ENCODE measurements at places on chromosomes 12 and 14.

GRCh38 chr14:71049435-71050133 lies 142.3 kb downstream of the PCNX1 start:
- DNase-seq: no peak
- H3K27me3 ChIP-seq: no peaks in the 10 kb centered on the region
- H3K27ac ChIP-seq: no peak overlapping the region
- peaks cover 94% of the 10 kb centered on the region for H3K36me3 ChIP-seq
- no peaks in the 10 kb centered on the region for H3K4me1 ChIP-seq

GRCh38 chr14:72818998-72819397 lies 74.9 kb downstream of the DPF3 start:
- no peaks in the 10 kb centered on the region for H3K27me3 ChIP-seq
- H3K4me1 ChIP-seq: no peaks in the 10 kb centered on the region
- no peak for DNase-seq
- H3K36me3 ChIP-seq: no peaks in the 10 kb centered on the region
- H3K4me3 ChIP-seq: no peak overlapping the region

GRCh38 chr12:132600048-132601032 lies 10.0 kb downstream of the LRCOL1 start:
- H3K27ac ChIP-seq: no peak overlapping the region
- peak overlapping the region; percentile 26 for H3K4me3 ChIP-seq
- no peaks in the 10 kb centered on the region for H3K36me3 ChIP-seq
- no peaks in the 10 kb centered on the region for H3K4me1 ChIP-seq

DNA sequence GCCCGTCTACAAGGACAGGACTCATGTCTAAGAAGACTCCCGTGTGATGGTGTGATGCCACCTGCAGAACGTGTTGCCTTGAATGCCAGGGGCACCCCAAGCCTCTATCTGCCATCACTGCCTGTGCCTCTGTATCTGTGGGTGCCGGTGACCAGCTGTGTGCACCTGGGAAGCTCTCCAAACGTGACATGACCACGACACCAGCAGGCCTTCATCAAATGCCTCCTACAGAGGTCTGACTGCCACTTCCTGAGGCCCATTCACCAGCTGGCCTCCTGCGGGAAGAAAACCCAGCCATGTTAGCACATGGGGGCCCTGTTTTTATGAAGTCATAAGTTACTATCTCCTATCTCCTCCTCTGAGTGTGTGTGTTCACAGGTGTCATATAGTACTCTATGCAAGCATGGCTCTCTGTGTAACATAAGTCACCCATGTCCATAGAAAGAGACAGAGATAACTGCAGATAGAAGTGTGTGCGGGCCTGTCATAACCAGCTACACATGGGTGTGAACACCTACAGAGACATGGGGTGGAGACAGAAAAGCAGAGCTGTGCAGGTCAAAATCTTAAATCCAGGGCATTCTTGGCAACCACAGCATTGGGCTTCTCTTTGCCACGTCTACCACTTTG lies 18.3 kb upstream of the SERPINA4 start:
- peaks cover 3% of the 10 kb centered on the region for H3K4me1 ChIP-seq
- no peak overlapping the region for H3K27ac ChIP-seq
- DNase-seq: no peak
- H3K4me3 ChIP-seq: no peak overlapping the region
- H3K27me3 ChIP-seq: no peaks in the 10 kb centered on the region

DNA sequence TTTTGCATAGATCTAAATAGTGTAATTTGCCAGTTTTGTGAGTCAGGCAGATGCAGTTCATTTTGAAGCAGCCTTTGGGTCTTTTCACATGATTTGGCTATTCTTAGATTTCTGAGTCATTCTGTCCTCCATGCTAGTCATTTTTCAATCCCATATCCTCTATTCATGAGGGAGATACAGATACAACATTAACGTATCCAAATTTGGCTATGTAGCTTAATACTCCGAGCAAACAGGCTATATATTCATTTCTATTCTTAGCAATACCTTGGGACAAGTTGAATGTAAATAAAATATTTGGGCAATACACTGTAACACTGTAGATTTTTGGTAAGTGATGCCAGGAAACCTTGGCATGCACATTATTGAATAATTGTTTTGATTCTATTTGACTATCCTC lies 270.7 kb upstream of the PDE3A start:
- no peaks in the 10 kb centered on the region for H3K36me3 ChIP-seq
- no peaks in the 10 kb centered on the region for H3K27me3 ChIP-seq
- DNase-seq: no peak

DNA sequence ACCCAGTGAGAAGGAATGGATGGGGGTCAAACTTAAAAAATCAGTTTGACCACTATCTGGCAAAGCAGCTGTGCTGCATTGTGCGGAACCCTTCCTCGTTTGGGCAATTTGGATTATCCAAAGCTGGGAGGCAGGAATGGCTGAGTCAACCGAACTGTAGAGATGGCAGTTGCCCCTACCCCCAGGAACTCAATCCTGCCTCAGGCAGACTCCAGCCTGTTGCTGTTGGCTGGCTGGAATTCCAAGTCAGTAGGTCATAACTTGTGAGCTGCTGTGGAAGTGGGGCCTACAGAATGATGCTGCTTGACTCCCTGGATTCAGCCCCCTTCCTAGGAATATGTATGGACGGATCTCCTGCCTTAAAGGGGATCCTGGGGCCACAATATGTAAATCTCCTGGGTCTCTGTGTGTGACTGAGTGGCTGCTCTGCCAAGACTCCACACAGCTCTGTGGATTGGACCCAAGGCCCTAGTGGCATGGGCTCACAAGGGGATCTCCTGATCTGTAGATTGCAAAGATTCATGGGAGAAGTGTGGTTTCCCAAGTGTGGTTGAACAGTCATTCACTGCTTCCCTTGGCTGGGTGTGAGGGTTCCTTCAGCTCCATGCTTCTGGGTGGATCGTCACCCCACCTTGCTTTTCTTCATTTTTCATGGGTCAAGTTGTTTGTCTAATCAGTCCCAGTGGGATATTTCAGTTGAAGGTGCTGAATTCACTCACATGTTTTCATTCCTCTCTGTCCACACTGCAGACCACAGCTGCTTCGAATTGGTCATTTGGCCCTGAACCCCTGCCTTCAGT lies 19.2 kb downstream of the LUM start:
- H3K27me3 ChIP-seq: no peaks in the 10 kb centered on the region
- no peaks in the 10 kb centered on the region for H3K36me3 ChIP-seq
- H3K27ac ChIP-seq: no peak overlapping the region
- no peak overlapping the region for H3K4me3 ChIP-seq

- no peaks in the 10 kb centered on the region for H3K4me1 ChIP-seq
- DNase-seq: no peak
- H3K36me3 ChIP-seq: no peaks in the 10 kb centered on the region
- no peaks in the 10 kb centered on the region for H3K27me3 ChIP-seq
- H3K27ac ChIP-seq: no peak overlapping the region
These were observed 337.5 kb downstream of the CCDC91 start for GRCh38 chr12:28527631-28528249.

DNA sequence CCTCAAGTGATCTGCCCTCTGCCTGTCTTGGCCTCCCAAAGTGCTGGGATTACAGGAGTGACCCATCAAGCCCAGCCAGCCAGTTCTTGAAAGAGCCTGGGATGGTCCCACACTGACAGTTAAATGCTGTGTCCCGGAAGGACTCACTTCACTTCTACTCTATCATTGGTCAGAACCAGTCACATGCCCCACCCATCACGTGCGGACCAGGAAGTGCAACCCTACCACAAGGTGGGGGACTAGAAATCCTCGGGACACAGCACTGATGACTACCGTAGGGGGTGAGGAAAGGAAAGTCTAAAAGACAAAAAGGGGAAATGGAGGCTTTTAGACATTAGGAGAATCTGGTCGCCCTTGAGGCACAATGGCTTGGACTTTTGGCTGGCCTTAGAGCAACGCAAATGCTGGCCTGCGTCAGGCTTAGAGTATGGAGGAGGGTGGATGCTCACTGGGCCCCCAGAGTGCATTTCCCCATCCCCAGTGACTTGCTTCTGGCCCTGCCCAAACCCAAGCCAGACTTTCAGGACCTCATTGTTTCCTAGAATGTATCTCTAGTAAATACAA lies 207.7 kb downstream of the TTC8 start:
- no peaks in the 10 kb centered on the region for H3K36me3 ChIP-seq
- no peaks in the 10 kb centered on the region for H3K27me3 ChIP-seq
- H3K4me1 ChIP-seq: no peaks in the 10 kb centered on the region

- no peaks in the 10 kb centered on the region for H3K36me3 ChIP-seq
- H3K27me3 ChIP-seq: no peaks in the 10 kb centered on the region
- DNase-seq: no peak
- H3K27ac ChIP-seq: no peak overlapping the region
- no peaks in the 10 kb centered on the region for H3K4me1 ChIP-seq
- H3K4me3 ChIP-seq: no peak overlapping the region
These were observed 6.4 kb upstream of the GPR68 start for GRCh38 chr14:91250912-91251311.

- no peak overlapping the region for H3K27ac ChIP-seq
- no peaks in the 10 kb centered on the region for H3K27me3 ChIP-seq
- no peaks in the 10 kb centered on the region for H3K36me3 ChIP-seq
- no peak overlapping the region for H3K4me3 ChIP-seq
- H3K4me1 ChIP-seq: peaks cover 23% of the 10 kb centered on the region
These were observed 466.6 kb downstream of the FOXG1 start for GRCh38 chr14:29233188-29233587.

DNA sequence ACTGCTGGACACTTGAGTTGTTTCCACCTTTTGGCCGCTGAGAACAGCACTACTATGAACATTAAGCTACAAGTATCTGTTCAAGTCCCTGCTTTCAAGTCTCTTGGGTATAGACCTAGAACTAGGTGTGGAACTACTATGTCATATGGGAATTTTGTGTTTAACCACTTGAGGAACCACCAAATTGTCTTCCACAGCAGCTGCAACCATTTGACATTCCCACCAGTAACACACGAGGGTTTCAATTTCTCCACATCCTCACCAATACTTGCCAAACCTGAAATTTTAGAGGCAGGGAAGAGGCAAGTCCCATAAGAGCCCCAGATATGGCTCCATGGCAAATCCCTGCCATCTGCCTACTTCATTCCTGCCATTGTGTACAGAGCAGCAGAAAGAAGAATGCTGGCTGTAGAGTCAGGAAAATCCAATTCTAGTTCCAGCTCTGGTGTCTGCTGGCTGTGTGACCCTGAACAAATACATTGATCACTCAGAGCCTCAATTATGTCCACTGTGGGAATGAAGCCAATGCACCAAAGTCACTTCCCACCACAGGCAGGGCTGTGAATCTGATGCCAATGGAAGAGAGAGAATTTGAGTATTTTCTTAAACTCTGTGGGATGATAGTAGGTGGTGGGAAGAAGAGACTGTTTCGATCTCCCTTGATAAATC lies 17.8 kb downstream of the PITPNM2 start:
- H3K27me3 ChIP-seq: no peaks in the 10 kb centered on the region
- H3K4me1 ChIP-seq: peaks cover 7% of the 10 kb centered on the region
- no peaks in the 10 kb centered on the region for H3K36me3 ChIP-seq
- DNase-seq: no peak
- H3K27ac ChIP-seq: no peak overlapping the region
- no peak overlapping the region for H3K4me3 ChIP-seq

DNA sequence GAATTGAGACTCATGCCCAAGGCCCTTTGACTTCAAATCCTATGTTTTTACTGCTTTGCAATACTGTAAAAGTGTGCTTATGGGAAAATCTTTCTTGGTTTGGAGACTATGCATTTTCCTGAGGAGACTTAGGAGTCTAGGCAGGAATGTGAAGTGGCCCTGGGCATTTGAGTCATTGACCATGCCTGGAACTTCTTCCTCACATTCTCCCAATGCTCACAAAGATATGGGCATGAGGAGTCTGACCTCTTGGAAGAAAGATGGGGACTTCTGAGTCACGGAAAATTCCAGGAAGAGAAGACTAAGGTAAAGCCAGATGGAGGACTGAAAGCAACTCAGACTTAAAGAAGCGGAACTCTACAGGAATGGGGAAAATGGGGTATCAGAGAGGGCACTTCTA lies 38.2 kb upstream of the ZNF641 start:
- H3K36me3 ChIP-seq: no peaks in the 10 kb centered on the region
- H3K27me3 ChIP-seq: peaks cover 7% of the 10 kb centered on the region
- H3K27ac ChIP-seq: no peak overlapping the region

GRCh38 chr12:96233939-96234461 lies 39.8 kb downstream of the ELK3 start:
- peak; percentile 59 for DNase-seq
- no peaks in the 10 kb centered on the region for H3K27me3 ChIP-seq
- peaks cover 62% of the 10 kb centered on the region for H3K36me3 ChIP-seq
- peaks cover 25% of the 10 kb centered on the region for H3K4me1 ChIP-seq
- H3K27ac ChIP-seq: no peak overlapping the region

GRCh38 chr14:99793213-99794150 lies at the start of gene EML1:
TSS of gene EML1 (plus strand) at chr14:99793413. CDS start at chr14:99793477, 64 bp downstream.
- no peak for DNase-seq
- no peaks in the 10 kb centered on the region for H3K27me3 ChIP-seq
- H3K4me1 ChIP-seq: peaks cover 6% of the 10 kb centered on the region

DNA sequence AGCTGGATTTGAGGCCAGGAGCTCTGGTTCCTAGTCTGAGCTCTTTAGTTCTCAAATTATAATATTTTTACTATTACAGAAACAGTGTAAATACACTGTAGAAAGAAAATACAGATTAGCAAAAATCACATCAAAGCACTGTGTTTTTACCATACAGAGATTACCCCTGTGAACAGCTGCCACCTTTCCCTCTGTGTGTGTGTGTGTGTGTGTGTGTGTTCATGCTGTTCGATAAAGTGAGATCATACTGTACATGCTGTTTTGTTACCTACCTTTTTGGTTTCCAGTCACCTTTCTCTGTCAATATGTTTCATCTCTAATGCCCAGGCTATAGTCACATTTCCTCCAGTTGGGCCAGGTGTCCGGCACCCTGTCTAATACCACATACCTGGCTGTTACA lies 26.9 kb downstream of the MVK start:
- H3K4me1 ChIP-seq: no peaks in the 10 kb centered on the region
- H3K27me3 ChIP-seq: no peaks in the 10 kb centered on the region
- no peak overlapping the region for H3K27ac ChIP-seq
- DNase-seq: no peak
- H3K36me3 ChIP-seq: no peaks in the 10 kb centered on the region

DNA sequence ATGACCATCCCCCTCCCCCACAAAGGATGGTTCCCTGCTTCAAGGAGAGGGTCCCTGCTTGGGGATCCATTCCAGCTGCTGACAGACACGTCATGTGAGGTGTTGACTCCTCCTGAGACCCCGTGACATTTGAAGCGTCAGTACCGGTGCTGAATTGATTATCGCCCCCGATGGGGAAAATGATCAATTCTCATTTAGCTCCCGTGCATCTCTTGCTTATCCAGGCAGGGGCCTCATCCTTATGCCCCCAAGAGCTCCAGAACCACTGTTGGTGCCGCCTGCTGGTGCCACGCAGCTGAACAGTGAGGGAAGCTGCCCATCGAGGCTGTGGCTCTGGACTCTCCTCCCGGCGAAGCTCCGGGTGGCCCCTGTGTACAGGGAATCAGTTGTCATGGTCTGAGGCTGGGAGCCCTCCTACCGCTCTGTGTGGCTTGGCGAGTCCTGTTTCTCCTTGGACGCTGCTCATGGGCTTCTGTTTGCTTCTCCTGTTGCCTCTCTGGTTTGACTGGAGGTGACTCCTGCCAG lies 4.6 kb downstream of the KIF26A start:
- no peak overlapping the region for H3K27ac ChIP-seq
- H3K36me3 ChIP-seq: no peaks in the 10 kb centered on the region
- H3K4me1 ChIP-seq: no peaks in the 10 kb centered on the region
- peak; percentile 71 for DNase-seq
- no peak overlapping the region for H3K4me3 ChIP-seq
- H3K27me3 ChIP-seq: peaks cover 34% of the 10 kb centered on the region

- H3K4me3 ChIP-seq: no peak overlapping the region
- no peak for DNase-seq
- no peak overlapping the region for H3K27ac ChIP-seq
- no peaks in the 10 kb centered on the region for H3K36me3 ChIP-seq
These were observed 100.8 kb upstream of the NEDD1 start for GRCh38 chr12:96806272-96806671.

Measured in RWPE2 (cell line).